Left lobe of liver (tissue), 2 donors: ENCODE measurements at places on chromosomes 3 and 15.

DNA sequence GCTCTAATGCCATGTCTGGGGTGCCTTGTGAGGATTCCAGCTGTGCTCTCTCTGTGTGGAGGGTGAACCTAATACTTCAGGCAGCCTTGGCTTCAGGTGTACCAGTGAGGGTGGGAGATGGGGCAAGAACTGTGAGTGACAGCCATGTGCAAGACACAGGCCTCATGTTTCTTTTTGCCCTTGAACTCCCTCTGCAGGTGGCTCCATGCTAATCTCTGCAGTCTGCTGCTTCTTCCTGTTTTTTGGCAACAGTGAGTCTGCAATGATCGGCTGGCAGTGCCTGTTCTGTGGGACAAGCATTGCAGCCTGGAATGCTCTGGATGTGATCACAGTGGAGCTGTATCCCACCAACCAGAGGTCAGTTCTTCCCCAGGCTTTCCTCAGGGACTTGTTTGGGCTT is 189.3 kb downstream of the SV2B start:
- DNase-seq = no peak

GRCh38 chr15:93451822-93452221 is 362.8 kb upstream of the RGMA start:
- DNase-seq = no peak

GRCh38 chr3:64600246-64600950 is 87.4 kb downstream of the ADAMTS9 start:
- no peak for DNase-seq

GRCh38 chr15:35062738-35063099 is 22.4 kb downstream of the NANOGP8 start:
- DNase-seq = no peak

- no peak for DNase-seq
These were observed 55.0 kb upstream of the GATA2 start for GRCh38 chr3:128548021-128548420.

DNA sequence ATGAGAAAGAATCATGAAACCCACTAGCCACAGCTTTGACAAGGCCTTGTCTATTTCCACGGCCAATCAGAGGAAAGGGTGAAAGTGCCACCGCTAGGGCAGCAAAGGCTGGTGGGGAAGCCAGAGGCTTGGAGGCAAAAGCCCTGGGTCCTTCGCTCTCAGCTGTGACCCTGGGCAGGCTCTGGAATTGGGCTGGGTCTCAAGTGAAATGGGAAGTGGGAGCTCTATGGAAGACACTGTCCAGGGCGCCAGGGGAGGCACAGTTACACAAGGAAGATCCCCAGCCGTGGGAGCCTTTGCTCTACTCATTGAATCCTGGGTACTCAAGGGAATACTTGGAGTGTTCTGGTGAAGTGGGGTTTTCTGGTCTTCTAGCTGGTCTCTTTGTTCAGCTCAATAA is 136.2 kb downstream of the ASB7 start:
- no peak for DNase-seq

DNA sequence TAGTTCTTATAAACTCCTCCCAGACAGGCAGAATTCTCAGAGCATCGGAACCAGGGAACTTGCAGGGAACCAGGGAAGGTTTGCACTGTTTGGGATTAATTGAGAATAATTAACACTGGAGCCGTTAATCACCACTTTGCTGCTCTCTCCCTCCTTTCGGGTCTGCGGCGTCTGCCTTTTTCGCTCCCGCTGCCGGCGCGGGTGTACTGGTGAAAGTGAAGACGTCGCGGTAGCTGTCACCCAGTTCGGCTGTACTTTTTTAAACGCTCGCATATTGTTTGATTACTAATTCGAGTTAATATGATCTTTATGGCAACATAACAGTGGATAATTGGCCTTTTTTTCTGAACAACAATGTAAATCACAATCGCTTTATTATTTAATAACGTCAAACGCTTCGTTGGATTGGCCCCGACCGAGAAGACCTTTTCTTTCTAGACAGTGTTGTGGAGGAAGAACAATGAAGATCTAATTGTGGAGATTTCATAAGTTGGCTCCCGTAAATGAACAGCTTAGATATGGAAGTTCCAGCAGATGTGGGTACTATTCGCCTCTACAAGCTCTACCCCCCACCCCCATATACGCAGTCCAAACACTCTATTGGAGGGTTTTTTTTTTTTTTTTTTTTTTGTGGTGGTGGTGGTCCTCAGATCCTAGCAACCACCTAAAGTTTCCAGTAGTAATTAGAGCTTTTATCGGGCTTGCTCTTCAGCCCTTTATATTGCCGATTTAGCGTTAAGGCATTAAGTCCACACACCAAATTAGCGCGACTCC is 12.7 kb downstream of the SOX2 start:
- DNase-seq = no peak

DNA sequence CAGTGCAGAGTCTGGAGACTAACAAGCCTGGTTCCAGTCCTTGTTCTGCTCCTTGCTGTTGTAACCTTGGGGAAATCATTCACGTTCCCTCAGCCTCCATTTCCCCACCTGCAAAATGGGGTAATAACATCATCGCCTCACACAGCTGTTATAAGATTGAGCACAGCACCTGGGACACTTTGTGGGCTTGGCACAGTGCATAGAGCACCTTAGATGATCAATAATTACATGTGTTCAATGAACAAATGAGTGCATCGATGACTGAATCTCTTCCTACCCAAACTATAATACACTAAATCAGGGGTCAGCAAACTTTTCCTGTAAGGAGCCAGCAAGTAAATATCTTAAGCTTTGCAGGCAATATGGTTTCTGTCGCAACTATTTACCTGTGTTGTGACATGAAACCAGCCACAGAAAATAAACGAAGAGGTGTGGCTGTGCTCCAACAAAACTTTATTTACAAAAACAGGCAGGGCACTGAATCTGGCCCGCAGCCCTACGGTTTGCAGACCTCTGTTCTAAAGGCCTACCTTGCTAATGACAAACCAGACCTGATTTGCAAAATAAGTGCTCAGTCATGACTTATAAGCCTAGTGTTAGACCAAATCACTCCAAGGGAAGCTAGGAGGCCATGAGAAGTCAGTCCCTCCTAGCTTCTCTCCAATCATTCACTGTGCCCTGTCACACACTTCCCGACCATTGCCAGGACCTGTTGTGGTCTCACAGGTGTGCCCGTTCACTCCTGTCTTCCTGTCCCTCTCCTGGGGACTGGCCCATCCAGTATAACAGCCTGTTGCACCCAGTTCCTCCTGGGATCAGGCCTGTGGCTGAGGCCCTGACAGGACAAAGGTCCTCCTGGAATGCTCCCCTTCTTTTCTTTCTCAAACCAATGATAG is 149.4 kb upstream of the WNT5A start:
- peak; percentile 70 for DNase-seq

DNA sequence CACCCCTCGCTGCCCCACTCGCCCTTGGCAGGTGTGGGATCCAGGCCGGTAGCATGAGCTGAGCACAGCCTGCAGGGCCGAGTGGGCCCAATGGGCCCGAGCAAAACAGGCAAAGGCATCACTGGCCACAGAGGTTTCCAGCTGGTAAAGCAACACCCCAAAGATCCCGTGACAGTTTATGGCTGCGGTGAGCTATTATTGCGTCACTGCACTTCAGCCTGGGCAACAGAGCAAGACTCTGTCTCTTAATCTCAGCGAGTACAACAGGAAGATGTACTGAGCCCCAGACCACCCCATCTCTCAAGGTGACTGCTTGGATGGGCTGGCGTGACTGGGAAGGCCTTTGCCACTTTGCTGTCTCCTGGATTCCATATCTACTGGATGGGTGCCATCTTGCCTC is 4.3 kb downstream of the JMJD7 start:
- DNase-seq = no peak

DNA sequence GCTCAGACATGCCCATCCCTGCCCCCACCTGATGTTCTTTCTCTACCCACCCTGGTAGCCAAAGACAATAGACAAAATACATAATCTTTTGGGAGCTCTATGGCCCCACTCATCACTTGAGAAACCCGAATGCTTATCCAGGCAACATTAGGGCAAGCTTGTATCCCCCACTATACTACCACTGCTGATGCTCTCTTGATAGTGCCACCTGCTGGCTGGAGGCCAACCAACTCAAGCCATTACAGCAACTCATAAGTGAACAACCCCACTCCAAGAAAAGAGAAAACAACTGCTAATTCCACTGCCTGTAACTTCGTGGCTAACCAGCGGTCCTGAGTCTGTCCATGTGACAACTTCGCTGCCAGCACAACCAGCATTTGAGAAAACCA is 342.5 kb upstream of the TGFBR2 start:
- no peak for DNase-seq

GRCh38 chr3:142958707-142959106 is 4.8 kb downstream of the PAQR9 start:
- DNase-seq = no peak

DNA sequence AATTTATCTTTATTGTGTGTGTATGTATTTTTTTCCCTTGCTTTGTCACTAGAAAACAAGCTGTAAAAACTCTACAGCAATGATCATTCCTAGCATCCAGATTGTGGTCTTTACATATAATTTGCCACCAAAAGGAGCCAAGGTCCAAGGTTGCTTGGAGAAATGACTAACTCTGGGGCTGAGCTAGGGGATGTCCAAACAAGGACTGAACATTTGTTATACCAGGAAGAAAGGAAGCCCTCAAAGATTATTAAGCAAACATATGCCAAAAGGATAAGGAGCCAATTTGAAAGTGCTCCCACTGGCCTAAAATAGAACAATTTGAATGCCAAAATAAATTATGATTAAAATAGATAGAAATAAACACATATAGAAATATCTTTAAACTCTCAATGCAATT is 293.3 kb downstream of the ZIC1 start:
- no peak for DNase-seq

DNA sequence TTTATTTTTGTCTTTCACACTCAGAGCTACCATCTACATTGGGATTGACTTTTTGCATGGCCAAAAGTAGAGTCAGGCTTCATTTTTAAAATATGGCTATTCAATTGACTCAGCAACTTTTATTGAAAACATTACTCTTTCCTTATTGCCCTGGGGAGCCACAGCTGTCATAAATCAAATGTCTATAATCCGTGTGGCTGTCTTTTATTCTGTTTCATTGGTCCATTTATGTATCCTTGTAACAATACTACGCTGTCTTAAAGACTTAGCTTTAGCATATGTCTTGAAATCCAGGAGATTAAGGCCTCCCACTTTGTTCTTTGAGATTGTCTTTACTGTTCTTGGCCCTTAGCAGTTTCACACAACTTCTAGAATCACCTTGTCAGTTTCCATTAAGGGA is 55.2 kb downstream of the CEMIP start:
- DNase-seq = no peak

- DNase-seq = no peak
These were observed 5.7 kb downstream of the APH1B start for GRCh38 chr15:63283126-63283525.

DNA sequence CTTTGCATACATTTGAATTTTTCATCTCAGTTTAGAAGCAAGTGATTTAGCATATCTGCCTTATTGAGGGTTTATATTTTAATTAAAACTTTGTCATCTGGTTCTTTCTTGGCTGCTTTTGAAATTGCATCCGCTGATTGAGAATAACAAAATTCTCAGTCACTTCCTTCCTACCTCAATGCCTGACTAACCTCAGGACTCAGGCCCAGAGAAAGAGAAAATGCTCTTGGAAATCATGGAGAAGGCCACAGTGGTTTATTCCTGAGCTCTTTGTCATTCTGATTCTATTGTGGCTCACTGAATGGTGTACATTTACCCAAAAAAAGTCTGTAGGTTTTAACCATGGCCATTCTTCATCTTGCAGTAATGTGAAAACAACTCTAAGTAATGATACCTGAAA is 533.9 kb downstream of the TBL1XR1 start:
- no peak for DNase-seq

DNA sequence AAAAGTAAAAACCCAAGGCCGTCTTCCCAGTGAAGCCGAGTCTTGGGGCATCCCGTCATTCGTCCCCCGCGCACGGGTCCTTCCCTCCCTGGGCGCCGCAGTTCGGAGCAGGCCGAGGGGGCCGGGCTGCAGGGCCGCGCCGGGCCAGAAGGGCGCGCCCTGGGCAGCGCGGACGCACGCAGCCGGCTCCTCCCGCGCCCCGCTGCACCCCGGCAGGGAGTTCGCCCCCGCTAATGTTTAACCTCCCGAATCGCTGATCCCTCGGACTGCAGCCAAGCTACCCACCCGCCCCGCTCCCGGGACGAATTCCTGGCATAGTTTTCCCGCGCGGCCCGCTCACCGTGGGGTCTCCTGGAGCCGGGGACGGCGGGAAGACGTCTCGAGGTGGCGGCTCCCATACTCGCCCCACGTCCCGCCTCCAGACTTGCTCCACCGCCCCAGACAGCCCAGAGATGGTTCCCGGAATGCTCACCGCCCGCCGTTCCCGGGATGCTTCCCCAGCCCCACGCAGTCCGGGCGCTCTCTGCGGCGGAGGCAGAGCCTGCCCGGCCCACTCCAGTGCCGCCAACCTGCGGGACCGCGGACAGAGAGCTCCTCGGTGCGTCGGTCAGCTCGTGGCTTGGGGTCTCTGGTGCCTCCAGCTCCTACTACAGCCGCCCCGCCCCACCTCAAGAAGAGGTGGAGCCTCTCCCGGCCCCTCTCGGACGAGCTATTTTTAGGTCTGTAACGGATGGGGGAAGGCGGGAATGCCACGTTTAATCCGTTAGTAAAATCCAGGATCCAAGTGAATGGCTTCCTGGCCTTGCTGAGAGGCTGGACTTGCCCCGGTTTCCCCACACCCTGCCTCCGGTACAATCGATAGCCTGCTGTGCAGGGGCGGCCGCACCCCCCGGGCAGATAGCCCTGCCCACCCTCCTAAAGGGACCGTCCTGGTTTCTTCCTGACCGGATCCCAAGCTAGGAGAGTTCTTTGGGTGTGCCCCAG is at the start of gene DZIP1L:
TSS of gene DZIP1L (minus strand) at position 621 of the 984 bp plus-strand sequence. CDS start 11,637 bp downstream, outside the sequence.
- peak; percentile 48 for DNase-seq

GRCh38 chr3:68004091-68004490 is 349.7 kb upstream of the SUCLG2 start:
- DNase-seq = no peak

DNA sequence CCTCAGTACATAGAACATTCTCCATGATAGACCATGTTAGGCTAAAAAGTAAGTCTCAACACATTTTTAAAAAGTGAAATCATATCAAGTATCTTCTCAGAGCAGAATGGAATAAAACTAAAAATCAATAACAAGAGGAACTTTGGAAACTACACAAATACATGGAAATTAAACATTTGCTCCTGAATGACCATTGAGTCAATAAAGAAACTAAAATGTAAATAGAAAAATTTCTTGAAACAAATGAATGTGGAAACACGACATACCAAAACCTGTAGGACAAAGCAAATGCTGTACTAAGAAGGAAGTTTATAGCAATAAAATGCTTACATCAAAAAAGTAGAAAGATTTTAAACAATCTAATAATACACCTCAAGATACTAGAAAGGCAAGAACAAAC is 33.6 kb downstream of the NEK10 start:
- DNase-seq = no peak

DNA sequence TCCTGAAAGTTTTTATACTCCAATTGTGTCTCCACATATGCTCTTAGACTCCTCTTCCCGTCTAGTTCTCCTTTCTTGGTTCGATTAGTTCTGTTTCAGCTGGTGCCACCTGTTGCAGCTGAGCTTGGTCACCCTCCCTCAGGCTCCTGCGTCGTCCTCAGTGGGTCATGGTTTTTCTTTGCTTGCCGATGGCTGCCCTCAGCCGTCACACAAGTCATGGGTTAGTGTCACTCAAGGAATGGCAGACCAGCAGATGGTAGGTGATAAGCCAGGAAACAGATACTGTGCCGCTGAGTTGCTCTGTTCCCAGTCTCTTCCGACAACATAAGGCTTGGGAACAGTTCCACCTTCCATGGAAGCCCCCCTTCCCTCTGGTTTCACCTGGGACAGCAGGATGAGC is 109.9 kb downstream of the IGF1R start:
- no peak for DNase-seq

- no peak for DNase-seq
These were observed 298.9 kb upstream of the CBLB start for GRCh38 chr3:106167728-106168127.
